ENCODE measurements at places on chromosomes 12 and 14.

DNA sequence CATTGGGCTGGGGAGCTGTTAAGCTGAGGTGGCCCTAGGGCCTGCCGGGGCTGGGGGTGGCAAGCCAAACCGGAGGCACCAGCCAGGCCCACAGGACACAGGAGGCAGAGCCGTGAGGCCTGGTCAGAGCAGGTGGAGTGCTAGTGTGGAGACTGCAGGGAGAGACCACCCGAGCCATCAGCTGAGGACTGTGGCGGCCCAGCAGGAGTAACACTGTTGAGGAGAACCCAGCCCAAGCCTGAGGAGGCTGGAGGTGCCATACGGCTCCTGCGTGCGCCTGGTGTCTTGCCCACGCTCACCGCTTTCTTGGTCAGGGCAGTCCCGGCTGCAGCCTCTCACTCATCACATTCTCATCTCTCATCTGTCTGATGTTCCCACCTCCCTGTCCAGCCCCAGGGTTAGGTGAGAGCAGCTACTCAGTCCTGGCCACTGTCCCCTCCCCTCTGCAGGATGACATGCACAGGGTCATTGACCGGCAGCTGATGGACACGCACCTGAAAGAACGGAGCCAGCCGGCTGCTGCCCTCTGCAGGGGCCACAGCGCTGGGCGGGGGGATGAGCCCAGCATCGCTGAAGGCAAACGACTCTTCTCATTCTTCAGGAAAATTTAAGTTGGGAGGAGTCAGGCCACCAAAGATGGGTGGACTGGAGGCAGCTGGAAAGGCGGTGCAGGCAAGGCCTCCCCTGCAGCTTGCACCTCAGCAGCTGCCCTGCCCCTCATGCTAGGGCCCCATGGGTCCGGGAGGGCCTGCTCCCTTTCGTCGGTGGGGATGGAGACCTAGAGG lies 23.8 kb downstream of the RAB35 start:
- DNase-seq: no peak

DNA sequence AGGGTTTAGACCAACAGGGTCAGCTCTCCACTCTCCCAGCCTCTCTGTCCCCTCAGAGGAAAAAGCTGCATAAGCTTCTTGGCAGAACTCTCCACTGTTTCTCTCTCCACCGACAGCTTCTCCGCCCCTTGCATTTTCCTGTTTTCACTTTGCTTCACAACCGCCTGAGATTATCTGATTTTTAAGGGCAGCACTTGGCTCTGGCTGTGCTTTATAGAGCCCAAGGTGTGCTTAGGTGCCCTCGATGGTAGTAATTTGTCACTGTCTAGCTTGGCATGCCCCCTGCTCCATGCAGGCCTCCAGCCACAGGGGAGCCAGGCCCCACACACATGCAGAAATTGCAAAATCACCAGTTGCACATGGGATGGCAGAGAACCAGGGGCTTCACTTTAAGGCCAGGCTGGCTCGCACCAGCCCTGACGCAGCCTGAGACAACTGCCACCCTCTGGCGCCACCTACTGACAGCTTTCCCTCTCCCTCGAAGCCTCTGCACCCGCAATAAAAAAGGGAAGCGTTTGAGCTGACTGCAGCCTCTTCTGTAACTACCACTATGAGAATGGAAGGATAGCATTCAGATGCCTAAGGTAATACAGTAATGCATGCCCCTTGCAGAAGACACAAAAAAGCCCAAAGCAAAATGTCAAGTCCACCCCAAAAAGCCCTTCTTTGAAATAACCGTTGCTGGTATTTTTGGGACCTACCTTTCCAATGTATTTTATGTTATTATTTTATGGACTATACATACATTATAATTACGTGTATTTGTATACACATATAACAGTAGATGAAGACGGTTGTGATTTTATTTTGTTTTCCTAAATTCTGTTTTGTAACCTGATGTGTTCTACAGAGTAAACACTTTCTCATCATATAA lies 32.0 kb upstream of the RIMBP2 start:
- peak; percentile 74 for DNase-seq

DNA sequence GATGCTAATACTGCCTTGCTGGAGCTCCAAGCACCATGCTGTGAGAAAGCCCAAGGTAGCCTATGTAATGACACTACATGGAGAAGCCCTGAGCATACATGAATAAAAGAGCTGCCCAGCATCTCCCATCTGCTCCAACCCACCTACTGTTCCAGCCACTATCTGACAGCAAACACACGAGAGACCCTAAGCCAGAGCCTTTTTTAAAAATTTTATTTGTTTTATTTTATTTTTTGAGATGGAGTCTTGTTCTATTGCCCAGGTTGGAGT lies 95.2 kb upstream of the PRICKLE1 start:
- no peak for DNase-seq

GRCh38 chr14:67335781-67336180 lies 23.8 kb downstream of the ATP6V1D start:
- no peak for DNase-seq

DNA sequence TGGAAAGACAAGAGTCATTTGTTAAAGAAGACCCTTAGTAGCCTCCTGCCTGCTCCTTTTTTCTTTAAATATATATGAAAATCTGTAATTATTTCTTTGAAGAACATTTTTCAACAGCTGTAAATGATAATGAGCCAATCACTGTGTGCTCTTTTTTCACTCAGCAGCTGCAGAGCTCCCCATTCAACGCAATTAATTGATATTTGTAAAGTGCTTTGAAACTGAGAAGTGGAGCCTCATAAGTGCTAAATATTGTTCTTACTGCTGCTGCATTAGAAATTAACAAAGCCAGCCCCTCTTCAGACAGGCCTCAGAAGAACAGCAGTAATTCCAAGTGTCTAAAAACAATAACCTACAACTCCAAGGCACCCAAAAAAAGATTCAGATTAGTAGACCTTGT lies 224.3 kb downstream of the GXYLT1 start:
- DNase-seq: no peak

DNA sequence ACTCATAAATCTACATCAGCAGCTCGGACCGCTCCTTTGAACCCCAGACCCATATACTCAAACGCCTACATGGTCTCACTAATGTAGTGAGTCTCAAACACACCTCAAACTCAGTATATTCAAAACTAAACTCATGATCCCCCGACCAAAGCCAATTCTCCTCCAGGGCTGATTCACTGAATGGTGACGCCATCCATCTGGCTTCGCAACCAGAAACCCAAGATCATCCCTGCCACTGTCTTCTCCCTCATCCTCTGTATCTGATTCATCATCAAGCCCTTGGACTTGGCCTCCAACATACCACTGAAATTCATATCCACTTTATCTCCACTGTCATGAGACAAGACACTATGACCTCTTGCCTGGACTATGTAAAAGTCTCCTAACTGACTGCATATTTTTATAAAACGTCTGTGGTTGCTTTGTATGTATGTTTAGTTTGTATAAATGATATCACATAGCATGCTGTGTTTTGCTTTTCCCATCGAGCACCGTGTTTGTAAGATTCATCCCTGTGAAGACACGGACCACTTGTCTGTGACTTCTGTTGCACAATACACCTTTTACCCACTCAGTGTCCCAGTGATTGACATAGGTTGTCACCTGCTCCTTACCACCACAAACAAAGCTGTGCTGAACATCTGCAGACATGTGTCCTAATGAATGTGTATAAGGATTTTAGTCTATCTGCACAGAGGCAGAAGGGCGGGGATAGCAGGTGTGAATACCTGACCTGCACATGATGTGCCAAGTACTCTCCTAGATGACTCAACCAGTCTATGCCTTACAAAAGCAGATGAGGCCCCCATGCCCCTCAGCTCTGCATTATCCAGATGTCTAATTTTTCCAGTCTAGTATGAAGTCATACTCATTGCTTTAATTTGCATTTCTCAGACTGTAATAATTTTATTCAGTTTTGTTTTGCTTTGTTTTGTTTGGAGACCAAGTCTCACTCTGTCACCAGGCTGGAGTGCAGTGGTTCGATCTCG lies 76.9 kb downstream of the VWF start:
- no peak for DNase-seq

GRCh38 chr14:66139432-66139831 lies 346.7 kb upstream of the CCDC196 start:
- no peak for DNase-seq

- DNase-seq: no peak
Observed at GRCh38 chr12:63410197-63410596, 258.1 kb downstream of the DPY19L2 start.

DNA sequence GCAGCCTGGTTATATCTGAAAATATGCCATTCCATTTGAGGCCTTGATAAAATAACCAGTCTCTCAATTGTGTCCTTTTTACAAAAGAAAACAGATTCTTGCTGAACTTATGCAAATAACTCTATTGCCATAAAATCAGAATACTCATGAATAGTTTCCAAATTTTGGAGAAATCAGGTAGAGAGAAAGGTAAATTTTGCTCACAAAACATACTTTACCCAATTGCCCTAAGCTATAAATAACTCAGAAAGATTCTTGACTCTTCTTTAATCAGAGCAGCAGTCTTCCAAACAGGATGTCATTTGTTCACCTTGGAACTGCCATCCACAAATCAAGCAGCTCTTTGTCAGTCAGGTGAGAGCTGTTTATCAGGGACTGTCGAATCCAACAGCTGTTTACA lies 12.6 kb downstream of the ZNF26 start:
- DNase-seq: no peak

GRCh38 chr12:104991565-104992128 lies 5.5 kb downstream of the NOPCHAP1 start:
- DNase-seq: no peak

DNA sequence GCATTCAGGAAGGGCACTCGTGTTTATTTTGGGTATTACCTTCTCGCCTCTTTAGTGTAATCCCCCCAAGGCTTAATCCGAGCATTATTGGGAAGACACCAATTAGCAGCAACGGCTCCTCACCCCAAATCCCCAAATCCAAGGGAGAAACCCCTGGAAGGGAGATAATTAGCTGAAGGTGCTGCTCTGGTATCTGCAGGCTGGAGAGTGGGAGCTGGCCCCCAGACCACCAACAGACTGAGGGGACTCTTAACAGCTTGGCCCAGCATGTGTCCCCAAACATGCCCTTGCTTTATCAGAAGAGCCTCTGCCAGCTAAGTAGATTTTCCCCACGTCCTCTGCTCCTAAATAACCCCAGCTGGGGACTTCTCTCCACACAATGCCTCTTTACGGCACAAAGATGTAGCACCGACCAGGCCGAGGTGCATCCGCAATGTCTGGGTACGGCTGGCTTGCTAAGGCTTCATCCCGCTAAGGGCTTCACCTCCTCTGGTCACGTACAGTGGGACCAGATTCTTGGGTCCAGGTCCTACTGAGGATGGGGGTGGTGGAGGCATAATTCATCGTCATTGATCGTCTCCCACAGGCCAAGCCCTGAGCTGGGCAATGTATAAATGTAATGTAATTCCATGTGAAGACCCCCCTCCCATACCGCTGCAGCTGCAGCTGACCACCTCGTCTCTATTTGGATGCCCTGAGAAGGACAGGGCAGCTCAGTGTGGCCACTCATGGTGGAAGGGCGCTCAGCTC lies 123.7 kb upstream of the GSC start:
- no peak for DNase-seq

- no peak for DNase-seq
Observed at GRCh38 chr12:127401536-127401935, 865.4 kb upstream of the TMEM132C start.

GRCh38 chr14:75404847-75405246 lies 23.0 kb upstream of the JDP2 start:
- DNase-seq: no peak

GRCh38 chr12:110966081-110966760 lies 45.8 kb upstream of the MYL2 start:
- DNase-seq: no peak

GRCh38 chr12:10636611-10637010 lies 23.2 kb upstream of the MAGOHB start:
- no peak for DNase-seq

- no peak for DNase-seq
Observed at GRCh38 chr12:12891881-12892355, 556 bp downstream of the GPRC5A start.

DNA sequence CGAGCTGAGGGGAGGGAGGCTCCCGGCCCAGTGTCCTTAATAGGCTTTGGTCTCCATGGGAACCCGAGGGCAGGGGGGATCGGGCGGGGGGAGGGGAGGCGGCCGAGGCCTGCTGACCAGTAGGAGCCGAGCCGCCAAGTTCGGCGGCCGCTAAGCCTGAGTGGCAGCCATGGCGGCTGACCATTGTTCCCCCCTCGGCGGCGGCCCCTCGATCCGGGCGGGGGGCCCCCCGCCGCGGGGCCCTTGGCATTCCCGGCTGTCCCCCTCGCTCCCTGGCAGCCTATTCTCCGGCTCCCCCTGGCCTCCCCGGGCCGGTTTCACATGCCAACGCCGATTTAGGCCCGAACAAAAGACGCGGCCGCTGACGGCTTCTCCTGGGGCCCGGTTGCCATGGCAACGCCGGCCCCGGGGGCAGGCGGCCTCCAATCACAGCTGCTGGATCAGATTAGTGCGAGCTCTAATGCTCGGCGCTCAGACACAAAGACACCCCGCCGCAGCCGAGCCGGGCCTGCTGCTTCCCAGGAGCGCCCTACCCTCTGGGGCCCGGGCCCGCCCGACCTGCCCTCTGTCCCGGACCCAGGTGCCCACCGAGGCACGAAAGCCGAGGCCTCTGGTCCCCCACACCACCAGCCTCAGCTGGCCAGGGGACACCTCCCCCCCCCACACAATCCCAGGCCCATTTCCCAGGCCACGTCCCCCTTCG lies 7.3 kb downstream of the MSI1 start:
- DNase-seq: peak; percentile 96

DNA sequence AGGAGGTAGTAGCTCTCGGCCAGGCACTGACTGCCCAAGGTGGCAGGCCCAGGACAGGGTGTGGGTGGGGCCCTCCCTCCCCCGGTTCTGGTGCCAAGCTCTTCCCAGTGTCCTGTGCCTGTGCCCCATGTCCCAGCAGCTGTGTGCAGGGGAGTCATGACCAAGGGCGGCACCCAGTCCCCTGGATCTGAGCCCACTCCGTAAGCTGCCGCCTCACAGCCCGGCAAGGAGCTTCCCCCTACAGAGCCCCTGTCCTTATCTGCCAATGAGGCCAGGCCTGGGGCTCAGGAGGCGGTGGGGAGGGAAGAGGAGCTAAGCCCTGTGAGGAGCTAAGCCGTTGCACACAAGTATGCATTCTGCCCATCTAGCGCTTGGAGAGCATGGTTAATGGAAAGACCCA lies 5.6 kb upstream of the C14orf180 start:
- no peak for DNase-seq

- DNase-seq: no peak
Observed at GRCh38 chr12:57898308-57898970, 42.9 kb upstream of the ATP23 start.

- no peak for DNase-seq
Observed at GRCh38 chr12:131749618-131750315, 38.9 kb downstream of the SFSWAP start.

- no peak for DNase-seq
Observed at GRCh38 chr14:77151245-77151644, 9.7 kb upstream of the ZDHHC22 start.
